ENCODE measurements at places on chromosomes 1 and 21.
A peak's percentile ranks its signal among the peaks of the same experiment; 100 is the strongest.

DNA sequence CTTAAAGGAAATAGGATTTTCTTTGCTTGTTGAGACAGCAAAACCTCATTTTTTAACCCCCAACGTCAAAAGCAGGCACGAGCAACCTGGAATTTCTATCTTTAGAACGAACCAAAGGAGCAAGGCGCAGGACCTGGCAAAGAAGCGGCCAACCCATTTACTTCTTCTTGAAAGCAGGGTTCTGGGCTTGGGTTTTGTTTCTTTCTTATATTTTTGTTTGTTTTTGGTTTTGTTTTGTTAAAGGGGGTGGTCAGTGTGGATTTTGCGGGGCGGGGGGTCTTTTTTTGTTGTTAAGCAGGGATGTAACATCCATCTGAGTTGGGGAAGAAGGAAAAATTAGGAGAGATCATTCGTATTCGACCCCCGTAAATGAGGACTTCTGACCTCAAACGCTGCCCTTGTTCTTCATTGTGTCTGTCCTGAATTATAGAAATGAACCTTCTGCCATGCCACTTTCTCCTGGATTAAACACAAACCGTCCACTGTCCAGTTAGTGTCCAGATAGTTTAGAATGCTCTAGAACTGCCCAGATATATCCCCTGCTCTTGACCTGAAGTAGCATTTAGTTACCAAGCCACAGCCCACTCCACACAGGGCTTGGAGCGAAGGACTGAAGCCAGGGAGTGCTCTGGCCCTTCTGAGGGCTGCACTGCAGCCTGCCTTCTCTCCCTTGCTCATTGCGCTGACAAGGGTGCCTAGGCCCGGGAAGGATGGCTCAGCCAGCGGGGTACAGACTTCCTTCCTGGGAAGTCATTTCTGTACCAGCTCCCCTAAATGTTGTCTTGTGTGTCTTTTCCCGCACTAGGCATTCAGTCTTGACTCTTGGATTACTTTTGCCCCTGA, 909 bp upstream of the APP start:
- DNase-seq: no peak

- DNase-seq: no peak
Measured at GRCh38 chr1:110615548-110616130, 9.5 kb upstream of the KCNA2 start.

DNA sequence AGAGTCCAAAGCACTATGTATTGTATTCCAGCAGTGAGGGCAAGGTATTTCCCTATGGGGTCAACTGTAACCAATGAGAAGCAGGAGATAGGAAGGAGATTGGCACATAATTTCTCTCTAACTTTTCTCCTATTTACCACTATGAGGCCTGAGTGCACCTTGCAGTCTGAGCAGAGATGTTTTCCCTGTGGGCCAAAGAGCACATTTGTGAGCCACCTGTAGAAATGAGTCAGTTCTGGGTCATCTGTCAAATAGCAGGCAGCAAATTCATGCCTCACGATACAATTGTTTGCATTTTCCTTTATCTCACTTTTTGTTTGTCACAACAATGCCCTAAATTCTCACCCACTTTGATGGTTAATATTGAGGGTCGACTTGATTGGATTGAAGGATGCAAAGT, 547.2 kb upstream of the NCAM2 start:
- no peak for DNase-seq

- DNase-seq: no peak
Measured at GRCh38 chr1:6370006-6370405, 23.6 kb downstream of the ACOT7 start.

DNA sequence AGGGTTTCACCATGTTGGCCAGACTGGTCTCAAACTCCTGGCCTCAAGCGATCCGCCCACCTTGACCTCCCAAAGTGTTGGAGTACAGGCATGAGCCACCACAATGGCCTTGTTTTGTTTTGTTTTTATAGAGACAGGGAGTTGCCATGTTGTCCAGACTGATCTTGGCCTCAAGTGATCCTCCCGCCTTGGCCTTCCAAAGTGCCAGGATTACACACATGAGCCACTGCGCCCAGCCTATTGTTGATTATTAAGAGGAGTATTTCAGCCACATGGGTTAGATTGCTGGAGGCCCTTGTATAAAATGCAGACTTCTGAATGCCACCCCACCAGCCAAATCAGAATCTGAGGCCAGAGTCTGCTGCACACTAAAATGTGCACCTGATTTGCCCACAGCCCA, 57.2 kb upstream of the ANGPTL1 start:
- DNase-seq: no peak

GRCh38 chr1:205774198-205775014, 876 bp downstream of the RAB29 start:
- no peak for DNase-seq

DNA sequence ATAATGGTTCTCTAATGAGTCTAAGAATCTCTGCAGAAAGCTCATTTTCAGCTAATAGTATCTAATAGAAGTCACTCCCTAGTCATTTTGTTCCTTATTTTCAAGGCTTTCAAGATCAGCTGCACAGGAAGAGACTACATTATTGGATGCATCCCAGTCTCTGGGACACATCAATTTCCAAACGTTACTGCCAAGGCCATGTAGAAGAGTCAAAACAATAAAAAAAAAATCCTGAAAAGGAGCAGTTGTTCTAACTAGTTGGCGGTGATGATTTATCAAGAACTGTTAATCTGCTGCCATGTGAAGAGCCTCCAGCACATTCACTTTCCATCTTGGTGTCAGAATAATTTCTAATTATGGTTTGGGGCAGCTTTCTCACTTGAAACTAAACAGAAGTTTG, 5.7 kb downstream of the DDAH1 start:
- no peak for DNase-seq

DNA sequence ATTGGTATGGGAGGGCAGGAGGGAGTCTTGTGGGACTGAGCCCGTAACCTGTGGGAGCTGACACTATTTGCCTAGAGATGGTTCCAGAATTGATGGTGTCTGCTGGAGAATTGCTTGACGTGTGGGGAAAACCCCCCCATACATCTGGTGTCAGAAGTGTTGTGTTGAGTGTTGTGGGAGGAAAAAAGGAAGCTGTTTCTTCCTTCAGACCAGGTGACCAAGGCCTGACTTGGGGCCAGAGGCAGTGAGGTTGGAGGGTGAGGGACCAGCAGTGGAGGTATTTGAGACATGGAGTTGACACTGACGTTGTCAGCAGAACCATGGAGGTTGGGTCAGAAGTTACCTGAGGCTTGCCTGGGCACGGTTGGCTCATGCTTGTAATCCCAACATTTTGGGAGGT, 8.3 kb downstream of the SHISAL2A start:
- no peak for DNase-seq

DNA sequence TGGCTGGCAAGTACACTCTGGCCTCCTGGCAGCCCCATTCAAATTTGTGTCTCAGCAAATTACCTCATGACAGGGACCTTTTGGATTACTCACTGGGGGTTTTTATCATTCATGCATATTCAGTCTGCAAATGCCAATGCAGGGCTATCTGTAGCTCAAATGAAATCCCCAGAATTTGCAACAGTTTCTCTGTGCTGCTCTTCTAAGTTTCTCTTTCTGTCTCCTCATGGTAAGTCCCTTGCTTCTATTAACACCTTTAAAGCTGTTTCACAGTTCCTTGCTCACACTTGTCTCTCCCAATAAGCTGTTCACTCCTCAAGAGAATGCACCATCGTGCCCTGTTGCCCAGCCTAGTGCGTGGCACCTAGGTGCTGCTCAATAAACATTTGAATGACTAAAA, 3.3 kb upstream of the FAM78B start:
- DNase-seq: no peak

GRCh38 chr1:58997060-58997411, 213.2 kb upstream of the JUN start:
- DNase-seq: no peak

DNA sequence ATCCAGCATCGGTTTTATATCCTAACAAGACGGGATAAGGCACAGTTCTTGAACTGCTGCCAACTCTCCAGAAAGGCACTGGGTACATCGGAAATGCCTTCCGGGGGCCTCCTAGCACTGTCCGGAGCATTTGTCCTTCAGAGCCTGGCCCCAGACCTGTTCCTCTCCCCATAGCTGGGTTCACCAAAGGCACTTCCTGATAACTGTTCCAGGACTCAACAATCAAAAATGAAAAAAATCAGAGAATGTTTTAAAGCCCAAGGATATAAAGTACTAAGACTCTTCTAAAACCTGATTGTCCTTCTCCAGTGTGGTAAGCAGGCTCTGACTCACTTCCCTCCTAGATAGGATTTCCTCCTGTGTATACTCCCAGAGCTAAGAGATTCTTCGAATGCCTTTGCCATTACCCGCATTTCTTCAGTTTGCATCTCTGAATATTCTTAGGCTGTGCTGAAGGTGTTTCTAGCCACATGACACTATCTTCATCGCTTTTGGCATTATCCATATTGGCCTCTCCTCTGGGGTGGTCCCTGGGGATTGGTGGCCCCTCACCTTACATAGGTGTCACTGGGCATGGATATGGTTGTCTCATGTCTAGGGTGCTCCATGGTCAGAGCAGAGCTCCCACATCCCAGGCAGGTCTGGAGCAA, 112.9 kb downstream of the ZBTB18 start:
- peak; percentile 93 for DNase-seq

DNA sequence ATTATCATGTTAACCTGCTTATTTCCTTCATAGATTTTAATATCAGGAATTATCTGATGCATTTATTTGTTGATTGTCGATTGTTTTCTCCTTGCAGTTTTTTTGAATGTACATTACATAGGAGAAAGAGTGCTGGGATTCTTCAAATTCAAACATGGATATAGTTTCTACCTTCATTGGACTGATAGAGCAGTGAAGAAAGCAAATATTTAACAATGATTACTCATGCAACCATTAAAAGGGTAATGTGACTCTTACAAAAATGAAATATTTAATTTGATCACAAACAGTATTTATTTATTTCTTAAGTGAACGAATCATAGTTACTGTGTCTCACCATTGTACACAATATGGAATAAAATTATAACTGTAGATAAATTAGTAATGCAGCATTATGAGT, 350.9 kb downstream of the BRINP3 start:
- DNase-seq: no peak

DNA sequence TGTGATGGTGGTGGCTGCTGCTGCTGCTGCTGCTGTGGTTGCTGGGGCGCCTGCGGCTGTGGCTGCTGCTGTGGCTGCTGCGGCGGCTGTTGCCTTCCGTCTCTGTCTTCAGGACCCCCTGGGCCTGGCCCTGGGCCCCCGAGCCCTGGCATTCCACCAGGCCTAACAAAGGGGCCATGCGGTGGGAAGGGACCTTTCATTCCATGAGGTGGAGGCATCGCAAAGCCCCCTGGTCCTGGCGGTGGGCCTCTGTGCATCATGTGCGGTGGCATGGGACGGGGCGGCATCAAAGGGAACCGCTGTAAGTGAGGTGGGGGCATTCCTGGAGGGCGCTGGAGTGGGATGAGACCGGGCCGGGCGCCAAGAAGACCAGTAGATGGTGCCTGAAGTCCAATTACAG, 12.4 kb downstream of the SOD1 start:
- no peak for DNase-seq

DNA sequence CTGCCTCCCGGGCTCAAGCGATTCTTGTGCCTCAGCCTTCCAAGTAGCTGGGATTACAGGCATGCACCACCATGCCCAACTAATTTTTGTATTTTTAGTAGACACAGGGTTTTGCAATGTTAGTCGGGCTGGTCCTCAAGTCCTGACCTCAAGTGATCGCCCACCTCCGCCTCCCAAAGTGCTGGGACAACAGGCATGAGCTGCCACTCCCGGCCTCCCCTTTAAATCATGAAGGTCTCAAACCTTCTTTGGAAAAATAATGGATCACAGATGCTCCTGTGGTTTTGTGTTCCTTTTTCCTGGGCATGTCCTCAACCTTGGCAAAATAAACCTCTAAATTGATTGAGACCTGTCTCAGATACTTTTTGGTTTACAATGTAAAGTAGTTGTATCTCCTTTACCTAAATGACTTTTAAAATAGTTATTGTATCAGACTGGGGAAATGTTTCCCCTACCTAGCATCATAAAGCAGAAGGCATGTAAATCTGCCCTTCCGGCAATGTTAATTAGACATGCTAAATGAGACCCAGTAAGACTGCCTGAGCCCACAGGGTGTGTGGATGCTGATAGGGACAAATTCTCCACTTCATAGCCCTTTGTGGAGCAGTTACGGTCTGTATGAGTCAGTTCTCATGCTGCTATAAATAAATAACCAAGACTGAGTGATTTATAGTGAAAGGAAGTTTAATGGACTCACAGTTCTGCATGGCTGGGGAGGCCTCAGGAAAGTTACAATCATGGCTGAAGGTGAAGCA, 27.8 kb downstream of the CBR1 start:
- DNase-seq: no peak

- DNase-seq: no peak
Measured at GRCh38 chr1:39065542-39065941, 39.4 kb downstream of the NDUFS5 start.

GRCh38 chr21:25572861-25573310, 34.4 kb downstream of the MRPL39 start:
- no peak for DNase-seq

DNA sequence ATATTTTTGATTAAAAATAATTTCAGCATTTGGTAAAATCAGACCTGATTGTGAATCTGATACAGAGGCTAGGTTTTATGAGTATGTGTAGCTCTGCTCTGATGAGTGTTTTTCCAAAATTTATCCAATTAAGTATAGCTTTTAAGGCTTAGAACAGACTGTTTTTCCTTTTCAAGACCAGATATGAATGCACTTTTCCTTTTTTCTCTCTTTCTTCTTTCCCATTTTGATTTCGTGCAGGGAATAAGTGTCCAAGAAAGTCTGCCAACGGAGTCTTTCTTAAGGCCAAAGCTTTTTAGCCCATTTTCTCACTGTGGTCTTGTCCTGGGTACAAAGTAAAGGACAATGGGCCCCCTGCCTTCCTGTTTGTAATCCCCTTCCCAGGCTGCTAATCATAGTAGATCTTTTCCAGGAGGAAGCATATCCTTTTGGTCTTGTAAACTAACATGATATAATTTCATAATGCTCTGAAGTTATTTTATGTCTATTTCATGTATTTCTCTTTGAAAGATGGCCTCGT, 2.9 kb downstream of the KIF1B start:
- no peak for DNase-seq

- DNase-seq: no peak
Measured at GRCh38 chr1:235169986-235170385, 8.9 kb upstream of the RBM34 start.

GRCh38 chr1:192538407-192539296, 36.9 kb upstream of the RGS1 start:
- DNase-seq: no peak

DNA sequence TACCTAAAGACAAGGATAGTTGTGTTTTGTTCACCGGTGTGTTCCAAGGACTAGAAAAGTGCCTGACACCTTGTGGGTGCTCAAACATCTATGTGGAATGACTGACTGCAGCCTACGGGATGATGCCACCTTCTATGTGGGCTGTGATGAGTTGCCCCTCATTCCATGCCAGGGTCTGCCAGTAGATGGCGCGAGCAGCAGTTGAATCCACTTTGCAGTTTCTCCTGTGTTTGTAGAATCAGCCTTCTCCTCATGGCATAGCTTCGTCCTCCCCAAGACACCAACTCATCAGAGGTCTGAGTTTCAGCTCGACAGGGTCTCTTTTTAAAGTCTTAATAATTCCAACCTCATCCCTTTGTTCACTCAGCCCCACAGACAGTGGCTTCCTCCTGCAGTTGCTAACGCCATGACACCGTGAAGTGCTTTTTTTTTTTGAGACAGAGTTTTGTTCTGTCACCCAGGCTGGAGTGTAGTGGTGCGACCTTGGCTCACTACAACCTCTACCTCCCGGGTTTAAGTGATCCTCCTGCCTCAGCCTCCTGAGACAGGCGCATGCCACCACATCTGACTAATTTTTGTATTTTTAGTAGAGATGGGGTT, 133.7 kb downstream of the CAPN8 start:
- no peak for DNase-seq

- DNase-seq: no peak
Measured at GRCh38 chr1:109216662-109217061, 2.9 kb downstream of the SARS1 start.

GRCh38 chr1:201348211-201348566, 29.3 kb downstream of the TNNT2 start:
- peak; percentile 30 for DNase-seq
